ENCODE measurements at places on chromosomes 6 and 20.

- no peak for DNase-seq
Observed at GRCh38 chr6:60671369-60671768, 1614.7 kb downstream of the KHDRBS2 start.

- no peak for DNase-seq
Observed at GRCh38 chr20:36794116-36794474, 20.5 kb upstream of the DSN1 start.

GRCh38 chr20:61718361-61719005 lies 347.2 kb downstream of the TAF4 start:
- no peak for DNase-seq

- no peak for DNase-seq
Observed at GRCh38 chr20:23614163-23614562, 8.4 kb upstream of the CST9 start.

DNA sequence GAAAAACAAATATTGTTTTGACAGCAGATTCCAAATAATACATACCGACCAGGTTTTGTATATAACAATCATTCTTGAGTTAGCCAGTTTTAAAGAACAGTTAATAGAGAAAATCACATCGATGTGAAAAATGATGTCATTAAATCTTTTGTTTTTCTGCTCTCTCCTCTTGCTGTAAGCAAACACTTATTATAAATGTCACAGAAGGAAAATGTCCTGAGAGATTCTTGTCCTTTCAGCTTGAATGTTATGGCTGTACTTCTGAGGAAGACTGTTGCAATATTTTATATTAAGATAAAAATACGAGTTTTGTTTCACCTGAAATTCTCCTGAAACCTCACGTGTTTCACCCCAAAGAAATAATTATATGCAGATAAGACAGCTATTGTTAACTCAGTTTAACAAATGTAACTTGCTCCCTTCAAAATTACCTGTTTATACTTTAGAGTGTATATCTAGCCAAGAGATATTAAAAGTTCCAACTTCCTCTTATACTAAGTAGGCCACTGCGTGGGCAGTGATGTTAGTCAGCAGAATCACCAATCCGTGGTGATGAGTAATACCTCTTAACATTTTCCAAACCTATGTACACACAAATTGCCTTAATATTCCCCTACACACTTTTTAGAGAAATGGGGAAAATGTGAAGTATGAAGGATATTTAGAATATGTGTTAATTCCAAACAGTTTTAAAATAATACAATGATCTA lies 1111.4 kb upstream of the CITED2 start:
- no peak for DNase-seq

GRCh38 chr6:119110601-119111548 lies 32.4 kb upstream of the FAM184A start:
- DNase-seq, result peak; percentile 26

DNA sequence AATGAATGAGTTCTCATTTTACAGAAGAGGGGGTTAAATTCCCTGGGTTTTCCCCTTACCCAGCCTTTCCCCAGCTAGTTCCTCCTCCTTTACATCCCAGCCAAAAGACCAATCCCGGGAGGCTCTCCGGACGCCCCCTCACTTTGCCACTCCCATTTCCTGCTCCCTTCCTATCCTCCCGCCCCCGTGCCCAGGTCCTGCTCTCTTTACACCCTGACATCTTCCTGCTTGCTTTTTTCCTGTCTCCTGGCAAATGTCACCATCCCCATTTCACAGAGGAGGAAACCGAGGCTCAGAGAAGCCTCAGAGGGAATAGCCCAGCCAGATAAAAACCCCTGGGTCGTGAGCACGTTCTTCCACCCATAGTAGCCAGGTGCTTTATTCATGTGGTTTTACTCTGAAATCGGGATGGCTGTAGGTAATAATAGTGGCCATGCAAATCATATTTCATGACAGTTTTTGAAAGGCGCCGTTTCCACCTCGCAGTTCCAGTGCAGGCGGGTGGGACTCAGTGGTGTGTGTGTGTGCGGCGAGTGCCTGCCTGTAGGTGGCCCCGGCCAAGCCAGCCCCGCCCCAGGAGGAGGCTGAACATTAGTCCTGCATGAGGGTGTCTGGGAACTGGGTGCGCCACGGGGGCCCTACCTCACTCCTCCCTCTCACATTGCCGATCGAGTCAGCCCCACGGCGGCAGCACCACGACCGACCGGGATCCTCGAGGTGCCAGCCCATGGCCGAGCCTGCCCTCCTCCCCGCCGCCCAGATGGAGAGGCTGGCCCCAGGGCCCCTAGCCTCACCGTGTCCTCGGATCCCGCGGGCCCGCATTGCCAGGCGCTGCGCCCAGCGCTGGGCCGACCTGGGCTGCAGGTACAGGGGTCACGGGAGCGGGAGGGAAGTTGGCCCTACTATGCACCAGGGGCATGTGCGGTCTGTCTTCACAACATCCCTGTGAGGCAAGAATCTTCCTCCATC lies at the start of gene ARHGAP40:
TSS of gene ARHGAP40 (plus strand) at position 594 of the 969 bp plus-strand sequence.
- peak; percentile 17 for DNase-seq

GRCh38 chr6:21138336-21139069 lies 455.0 kb upstream of the SOX4 start:
- DNase-seq, result no peak

DNA sequence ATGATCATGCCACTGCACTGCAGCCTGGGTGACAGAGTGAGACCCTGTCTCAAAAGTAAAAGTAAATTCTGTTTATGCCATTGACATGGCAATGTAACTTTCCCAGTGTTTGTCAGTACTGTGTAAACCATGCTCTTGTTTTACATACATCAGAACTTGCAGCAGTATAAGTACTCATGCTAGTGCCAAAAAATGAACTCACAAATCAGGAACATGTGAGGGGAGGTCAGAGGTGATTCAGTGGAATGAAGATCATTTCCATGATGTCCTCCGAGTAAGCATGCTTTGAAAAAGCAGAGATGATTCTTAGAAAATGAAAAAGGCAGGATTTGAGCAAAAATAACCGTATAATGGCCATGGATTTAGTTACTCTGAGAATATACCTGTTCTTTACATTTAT lies 81.9 kb downstream of the ANKS1A start:
- no peak for DNase-seq

DNA sequence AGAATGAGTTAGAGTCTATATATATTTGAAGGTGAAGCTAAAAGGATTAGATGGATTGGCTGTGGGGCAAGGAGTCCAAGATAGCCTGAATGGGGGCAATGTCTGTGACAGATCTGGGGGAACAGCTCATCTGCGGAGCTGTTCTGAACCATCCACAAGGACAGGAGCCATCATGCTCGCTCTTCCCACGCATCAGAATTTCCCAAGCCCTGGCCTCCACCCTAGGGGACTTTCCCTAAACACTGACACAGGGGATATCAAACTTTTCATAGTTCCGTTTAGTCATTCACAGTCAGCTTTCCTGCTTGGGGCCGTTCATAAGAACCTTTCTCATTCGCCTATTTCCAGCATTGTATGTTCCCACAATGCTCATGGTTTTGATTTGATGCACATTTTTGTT lies 37.6 kb upstream of the CCN6 start:
- DNase-seq, result peak; percentile 66

DNA sequence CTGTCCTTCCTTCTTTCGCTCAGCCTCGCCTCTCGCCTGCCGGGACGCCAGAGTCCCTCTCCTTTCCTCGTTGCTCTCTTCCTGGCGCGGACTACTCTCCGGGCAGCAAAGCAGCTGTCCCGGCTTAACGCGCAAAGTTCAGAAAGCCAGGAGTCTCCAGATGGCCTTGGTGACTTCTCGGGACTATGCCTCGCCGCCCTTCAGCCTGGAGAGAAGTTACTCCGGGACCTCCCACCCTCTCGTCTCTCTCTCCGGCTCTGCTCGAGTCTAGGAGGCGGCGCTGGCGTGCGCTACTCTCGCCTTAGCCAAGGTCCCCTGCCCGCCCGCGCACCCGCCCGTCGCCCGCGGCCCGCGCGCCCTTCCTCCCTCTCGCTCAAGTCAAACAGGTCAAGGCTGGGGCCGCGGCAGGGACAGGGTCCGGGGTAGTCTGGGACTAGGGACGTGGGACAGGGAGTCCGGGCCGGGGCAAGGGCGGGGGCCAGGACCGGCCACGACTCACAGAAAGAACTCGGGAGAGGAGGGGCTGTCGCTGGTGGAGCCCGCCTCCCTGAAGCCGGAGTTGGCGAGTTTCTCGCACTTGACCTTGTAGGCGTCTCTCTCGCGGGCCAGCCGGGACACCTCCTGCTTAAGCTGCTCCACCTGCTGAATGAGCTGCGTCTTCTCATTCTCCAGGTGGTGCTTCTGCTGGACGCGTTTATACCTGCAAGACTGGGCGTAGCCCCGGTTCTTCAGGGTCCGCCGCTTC lies 1.5 kb downstream of the MAFB start:
- DNase-seq, result no peak

DNA sequence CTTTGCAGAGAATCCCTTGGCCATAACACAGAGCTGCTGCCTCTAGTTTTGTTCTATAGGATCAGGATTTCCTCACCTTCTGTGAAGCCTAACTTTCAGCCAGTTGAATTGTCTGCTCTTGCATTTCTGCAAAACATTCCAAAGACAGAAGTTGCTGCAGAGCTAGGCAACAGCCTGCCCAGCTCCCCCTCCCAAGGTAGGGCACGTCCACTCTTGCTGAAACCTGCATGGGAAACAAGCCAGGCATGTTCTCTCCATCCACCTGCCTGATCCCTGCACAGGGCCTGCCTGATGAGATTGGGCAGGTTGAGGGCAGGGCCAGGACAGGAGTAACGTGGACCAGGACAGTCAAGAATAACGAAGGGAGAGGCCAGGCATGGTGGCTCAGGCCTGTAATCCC lies 58.9 kb upstream of the NAA20 start:
- DNase-seq, result no peak

DNA sequence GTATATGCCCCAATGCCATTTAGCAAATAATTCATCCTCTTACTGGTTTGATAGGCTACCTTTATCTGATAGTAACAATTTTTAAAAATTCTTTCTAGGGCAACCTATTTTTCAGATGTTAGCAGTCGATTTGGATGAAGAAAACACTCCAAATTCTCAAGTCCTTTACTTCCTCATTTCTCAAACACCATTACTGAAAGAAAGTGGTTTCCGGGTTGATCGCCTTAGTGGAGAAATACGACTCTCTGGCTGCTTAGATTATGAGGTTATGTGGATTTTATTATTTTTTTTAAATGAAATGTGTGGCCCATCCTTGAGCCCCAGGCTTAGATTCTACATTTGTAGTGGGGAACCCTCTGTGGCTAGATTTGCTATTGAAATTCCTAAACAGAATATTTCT lies 26.3 kb downstream of the CDH26 start:
- no peak for DNase-seq

GRCh38 chr20:760751-761417 lies 7.4 kb downstream of the SLC52A3 start:
- DNase-seq, result peak; percentile 31

DNA sequence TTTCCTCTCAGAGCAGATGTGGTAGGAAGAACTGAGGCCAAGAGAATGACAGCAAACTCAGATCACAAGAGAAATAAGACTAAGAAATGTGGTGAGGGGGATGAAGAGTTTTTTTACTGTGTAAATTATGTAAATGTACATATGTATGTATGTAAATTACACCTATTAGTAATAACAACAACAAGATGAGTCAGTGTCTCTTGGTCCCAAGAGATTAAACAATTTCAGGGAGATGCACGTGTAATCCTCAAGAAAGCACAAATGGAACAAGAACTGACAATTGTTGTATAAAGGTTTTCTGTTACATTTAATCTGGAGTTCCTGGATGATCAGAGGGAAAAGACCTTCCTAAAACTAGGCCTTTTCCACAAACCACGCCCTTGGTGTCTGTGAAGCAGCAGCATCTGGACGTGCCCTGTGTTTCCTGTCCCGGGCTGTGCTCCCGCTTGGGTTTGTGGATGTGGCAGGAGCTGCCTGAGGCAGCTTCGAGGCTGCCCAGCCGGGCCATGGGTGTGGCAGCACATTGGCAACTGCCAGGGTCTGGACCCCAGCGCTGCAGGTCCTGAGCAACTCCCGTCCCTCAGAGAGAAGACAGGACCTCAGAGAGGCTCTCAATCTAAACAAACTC lies 994 bp downstream of the CLDN20 start:
- DNase-seq, result no peak

GRCh38 chr6:155417454-155417853 lies 38.2 kb downstream of the NOX3 start:
- DNase-seq, result no peak

GRCh38 chr20:57509665-57510237 lies 15.2 kb downstream of the CTCFL start:
- DNase-seq, result no peak

- no peak for DNase-seq
Observed at GRCh38 chr6:13063300-13063918, 264.9 kb downstream of the TBC1D7 start.

GRCh38 chr6:161830866-161831616 lies 557.2 kb upstream of the AGPAT4 start:
- no peak for DNase-seq

GRCh38 chr6:138323821-138324220 lies 53.9 kb upstream of the SMIM28 start:
- no peak for DNase-seq

GRCh38 chr6:169188475-169188874 lies 65.2 kb downstream of the THBS2 start:
- no peak for DNase-seq

DNA sequence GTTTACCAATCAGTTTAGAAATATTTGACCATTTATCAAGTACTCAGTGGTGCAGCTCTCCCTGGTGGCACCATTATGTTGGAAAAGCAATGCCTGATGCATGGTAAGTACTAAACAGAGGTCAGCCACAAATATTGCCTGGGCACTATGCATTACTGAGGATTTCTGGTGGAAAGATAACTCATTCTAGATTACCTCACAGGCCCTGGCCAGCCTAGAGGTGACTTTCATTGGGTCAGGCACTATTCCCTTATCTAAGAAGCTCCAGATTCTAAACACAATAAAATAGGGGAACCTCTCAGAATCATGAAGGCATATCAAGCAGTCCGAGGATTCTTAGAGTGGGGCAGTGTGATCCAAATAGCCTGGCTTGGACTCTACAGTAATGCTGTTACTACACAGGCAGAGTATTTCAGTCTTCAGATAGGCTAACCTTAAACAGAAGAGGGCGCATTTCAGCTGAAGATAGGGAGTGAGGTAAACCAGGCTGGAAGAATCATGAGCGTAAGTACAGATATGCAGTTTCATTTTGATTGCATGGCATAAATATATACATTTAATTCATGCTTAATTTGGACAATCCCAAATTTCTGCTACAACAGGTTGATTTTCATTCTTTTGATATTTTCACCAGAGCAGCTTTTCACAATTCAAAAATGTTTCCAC lies 12.1 kb downstream of the LGSN start:
- DNase-seq, result no peak

DNA sequence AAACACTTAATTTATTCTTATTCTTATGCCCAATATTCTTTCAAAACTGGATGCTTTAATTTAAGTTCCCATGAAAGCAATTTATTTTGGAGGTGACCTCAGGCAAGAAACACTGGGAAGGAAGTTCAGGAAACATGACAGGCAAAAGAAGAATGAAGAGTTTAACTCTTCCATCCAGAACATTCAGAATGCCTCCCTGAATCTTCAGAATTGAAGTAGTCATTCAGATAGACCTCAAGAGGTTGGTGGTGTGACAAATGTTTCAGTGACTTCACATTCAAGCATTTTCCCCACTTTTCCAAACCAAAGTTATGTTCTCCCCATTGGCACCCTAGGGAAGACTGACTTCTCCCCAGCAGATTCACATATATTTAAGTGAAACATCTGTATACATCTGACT lies 110.5 kb downstream of the HAO1 start:
- DNase-seq, result no peak
